ENCODE measurements at places on chromosomes 16 and 17. TPM values are rescaled to one million over a fixed set of nuclear protein-coding genes. Genes with fewer than 3 reads are reported as not detected.

Gene MIF4GD
- total RNA-seq: 6.9 TPM

Gene C17orf78
- total RNA-seq: not detected

Gene HEATR9
- total RNA-seq: not detected

Gene PPY
- not detected for total RNA-seq

Gene SUPT4H1
- total RNA-seq: 32.1 TPM

Gene FZD2
- total RNA-seq: 17.8 TPM

Gene WFDC1
- total RNA-seq: 3.3 TPM

Gene SGCA
- 23.7 TPM for total RNA-seq

Gene METTL26
- total RNA-seq: 77.8 TPM

Gene TEX19
- not detected for total RNA-seq

Gene CCL23
- not detected for total RNA-seq

Gene TRIM47
- total RNA-seq: 7.7 TPM

Gene CD300H
- not detected for total RNA-seq

Gene VKORC1
- total RNA-seq: 134 TPM

Gene CMTM4
- 27.1 TPM for total RNA-seq

Gene TOP2A
- total RNA-seq: 163 TPM

Gene FAHD1
- total RNA-seq: 62.6 TPM

Gene SCNN1B
- not detected for total RNA-seq

Gene AHSP
- not detected for total RNA-seq

Gene TMEM235
- total RNA-seq: not detected

Gene KCNJ18
- not detected for total RNA-seq

Gene C16orf92
- not detected for total RNA-seq

Gene CA4
- total RNA-seq: not detected

Gene OTOA
- total RNA-seq: under 0.01 TPM

Gene JUP
- total RNA-seq: 14.1 TPM

Gene RNF222
- total RNA-seq: not detected

Gene EFNB3
- total RNA-seq: under 0.01 TPM

Gene CCNF
- 4.2 TPM for total RNA-seq

Gene DLX3
- total RNA-seq: not detected

Gene TMEM114
- total RNA-seq: not detected
